ENCODE measurements at places on chromosomes 16 and 17.

GRCh38 chr16:5006348-5007193, 27.2 kb downstream of the NAGPA start:
- DNase-seq, result no peak

- no peak for DNase-seq
Observed at GRCh38 chr16:87789437-87790291, 23.9 kb upstream of the KLHDC4 start.

- peak; percentile 59 for DNase-seq
Observed at GRCh38 chr16:23842137-23842600, 6.4 kb downstream of the PRKCB start.

DNA sequence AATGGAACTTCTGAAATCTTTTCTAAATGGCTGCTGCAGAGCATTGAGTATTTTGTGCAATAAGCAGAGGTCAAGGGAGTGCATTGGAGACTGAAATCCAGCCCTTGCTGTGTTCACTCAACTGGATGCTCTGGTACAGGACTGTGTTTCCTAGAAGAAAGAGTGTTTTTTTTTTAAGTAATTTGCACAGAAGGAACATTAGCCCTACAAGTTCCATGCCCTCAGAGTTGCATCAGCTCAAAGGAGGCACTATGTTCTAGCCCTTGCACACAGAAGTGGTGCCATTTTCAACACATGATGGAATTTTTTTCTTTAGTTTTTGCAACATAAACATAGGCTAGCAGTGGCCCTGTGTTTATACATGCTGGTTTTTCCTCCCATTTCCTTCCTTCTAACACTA, 144.1 kb upstream of the HLF start:
- no peak for DNase-seq

DNA sequence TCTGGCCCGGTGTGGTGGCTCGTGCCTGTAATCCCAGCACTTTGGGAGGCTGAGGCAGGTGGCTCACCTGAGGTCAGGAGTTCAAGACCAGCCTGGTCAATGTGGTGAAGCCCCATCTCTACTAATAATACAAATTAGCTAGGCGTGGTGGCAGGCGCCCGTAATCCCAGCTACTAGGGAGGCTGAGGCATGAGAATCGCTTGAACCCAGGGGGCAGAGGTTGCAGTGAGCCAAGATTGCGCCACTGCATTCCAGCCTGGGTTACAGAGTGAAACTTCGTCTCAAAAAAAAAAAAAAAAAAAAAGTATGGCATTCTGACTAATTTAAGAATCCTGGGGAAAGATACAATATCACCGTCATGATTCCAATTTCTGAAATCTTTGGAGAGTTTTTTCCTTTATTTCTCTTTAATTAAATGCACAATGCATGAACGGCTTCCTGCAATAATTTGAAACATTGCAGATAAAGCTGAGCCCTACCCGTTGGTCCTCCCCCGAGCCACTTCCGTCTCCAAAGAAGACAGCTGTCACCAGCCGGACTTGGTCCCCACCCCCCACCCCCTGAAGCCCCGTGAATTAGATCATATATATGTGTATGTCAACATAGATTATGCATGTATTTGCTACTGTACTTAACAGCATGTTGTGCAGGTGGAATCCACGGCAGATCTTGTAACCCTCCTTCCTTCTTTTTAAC, 142.6 kb upstream of the PLCG2 start:
- DNase-seq, result no peak

DNA sequence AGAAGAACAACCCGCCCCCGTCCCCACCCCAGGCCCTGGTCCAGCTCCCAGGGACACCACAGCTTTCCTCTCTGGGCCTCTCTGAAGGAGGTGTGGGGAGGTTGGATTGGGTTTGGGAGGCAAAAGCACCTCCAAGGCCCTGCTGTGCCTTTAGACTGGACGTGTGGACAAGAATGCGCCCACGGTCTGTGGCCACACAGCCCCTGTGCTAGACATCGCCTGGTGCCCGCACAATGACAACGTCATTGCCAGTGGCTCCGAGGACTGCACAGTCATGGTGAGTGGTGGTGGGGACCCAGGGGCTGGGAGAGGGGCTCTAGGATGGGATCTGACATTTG, 3.0 kb downstream of the CORO1A start:
- peak; percentile 76 for DNase-seq

DNA sequence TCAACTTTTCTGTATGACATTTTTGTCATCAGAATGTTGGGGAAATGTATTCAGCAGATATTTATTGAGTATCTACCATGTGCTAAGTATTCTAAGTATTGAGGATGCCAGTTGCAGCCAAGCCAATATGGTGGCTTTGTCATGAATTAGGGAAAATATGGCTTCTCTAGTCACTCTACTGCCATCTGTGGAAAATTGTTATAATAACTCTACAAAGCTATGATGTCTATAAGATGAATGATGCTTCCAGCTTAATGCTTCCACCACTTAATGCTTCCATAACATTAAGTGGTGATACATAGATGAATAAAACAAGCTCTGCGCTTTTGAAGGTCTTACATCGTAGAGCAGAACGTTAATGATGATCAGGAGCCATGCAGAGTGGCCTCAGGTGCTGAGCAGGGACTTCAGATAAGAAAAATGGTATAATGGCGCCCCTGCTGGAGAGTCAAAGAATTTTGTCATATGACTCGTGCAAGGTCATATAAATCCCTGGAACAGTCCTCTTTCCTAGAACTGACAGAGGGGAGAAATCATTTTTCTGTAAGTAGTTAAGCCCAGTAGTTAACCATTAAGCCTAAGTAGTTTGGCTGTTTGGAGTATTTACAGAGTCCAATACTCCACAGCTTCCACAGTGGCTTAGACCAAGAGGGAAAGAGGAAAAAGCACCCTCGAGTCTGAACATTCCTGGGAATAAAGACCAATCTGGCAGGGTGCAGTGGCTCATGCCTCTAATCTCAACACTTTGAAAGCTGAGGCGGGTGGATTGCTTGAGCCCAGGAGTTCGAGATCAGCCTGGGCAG, 2.7 kb upstream of the TMIGD1 start:
- DNase-seq, result peak; percentile 64

- no peak for DNase-seq
Observed at GRCh38 chr17:52244689-52245088, 86.2 kb upstream of the CA10 start.

DNA sequence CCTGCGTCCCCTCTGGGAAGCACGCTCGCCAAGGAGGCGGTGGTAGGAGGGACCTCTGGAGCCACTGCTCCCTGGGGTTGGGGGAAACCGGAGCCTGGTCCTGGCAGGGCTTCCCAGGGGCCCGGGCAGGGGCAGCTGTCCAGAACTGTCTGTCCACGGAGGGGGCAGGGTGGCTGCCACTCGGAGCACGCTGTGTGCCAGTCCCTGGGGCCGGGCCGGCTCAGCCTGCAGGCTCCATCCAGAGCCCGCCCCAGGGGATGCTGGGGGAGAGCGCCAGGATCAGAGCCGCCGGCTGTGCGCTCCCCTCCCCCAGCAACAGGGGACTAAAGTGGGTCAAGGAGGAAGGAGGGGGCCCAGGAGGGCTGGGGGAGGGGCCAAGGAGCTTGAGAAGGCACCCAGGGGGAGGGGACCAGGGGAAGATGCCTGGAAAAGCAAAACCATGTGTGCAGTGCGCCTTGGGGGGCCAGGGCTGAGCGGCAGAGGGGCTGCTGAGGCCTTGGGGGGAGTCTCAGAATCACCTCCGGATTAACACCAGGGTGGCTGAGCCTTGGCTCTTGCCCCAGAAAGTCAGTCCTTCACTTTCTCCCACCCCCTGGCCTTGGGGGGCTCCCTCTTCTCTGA, 21.3 kb downstream of the ZNF423 start:
- DNase-seq, result no peak

DNA sequence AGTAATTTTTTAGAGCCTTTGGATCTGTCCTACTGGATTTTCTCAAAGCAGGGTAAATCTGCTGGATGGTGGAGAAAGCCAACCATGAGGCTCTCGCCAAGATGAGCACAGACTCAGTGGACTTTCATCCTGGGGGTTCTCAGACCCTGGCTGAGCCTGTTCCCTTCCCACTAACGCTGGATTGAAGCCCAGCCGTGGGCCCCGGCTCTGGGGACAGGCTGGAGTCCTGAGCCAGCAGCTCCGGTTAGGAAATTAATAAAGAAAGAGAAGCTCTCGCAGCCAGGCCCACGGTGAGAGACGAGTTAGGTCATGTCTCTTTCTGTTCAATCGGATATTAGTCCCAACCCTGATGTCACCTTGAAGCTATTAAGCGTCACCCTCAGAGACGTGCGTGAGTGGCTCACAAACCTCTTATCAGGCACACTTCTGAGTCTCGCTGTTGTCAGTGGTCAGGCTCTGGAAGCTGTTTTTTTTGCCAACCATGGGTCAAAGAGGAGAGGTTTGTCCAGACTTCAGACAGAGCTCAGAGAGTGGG, 27.1 kb downstream of the MEOX1 start:
- no peak for DNase-seq

DNA sequence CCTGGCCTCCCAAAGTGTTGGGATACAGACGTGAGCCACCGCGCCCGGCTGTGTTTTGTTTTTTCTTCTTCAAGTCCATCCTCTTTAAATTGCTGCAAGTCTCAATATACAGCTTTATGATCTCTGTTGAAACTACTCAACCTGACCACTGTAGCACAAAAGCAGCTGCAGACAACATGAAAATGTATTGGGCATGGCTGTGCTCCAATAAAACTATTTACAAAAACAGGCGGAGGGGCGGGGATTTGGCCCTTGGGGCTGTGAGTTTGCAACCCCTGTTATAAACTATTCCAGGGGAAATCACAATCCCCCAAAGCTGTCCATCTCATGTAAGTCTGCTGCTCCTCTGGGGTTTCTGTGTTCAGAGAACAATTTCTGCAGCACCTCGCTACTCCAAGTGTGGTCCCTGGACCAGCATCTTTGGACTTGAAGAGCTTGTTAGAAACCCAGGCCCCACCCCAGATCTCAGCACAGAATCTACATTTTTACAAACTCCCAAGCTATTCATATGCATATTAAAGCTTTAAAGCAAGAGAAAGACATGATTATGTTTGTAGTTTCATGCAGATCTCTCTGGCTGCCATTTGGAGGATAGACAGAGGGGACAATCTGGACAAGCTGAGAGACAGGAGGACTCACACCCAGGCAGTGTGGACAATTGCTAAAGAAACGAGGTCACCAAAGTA, 33.6 kb downstream of the TEKT5 start:
- no peak for DNase-seq

DNA sequence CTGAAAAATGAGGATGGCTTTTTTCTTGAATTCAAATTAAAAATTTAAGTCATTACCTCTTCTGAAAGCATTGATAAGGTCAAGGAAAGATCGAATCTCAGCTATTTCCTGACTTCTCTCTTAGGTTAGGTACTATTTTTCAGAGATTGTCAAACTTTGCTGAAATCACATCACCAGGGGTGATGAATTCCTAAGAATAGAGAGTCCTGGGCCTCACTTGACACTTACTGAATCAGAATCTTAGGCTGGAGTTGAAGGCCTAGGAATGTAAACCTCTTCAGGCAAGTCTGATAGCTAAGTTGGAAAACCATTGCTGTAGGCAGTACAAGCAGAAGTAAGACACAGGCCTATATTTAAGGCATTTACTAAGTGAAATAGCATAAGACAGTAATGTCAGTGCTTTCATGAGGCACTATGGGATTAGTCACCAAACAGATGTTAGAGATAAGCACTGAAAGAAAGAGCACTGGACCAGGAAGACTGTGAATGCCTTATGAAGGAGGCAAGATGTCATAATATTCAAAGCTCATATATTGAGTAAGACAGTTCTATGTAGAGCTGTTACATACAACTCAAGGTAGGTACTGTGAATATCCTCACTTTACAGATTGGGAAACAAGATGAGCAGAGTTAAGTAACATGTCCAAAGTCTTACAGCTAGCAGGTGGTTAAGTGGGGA, 21.5 kb downstream of the DCAF7 start:
- no peak for DNase-seq

GRCh38 chr16:19446300-19446846, 28.7 kb downstream of the TMC5 start:
- DNase-seq, result no peak
